ENCODE measurements at places on chromosomes 5 and 9.
A peak's percentile ranks its signal among the peaks of the same experiment; 100 is the strongest.

DNA sequence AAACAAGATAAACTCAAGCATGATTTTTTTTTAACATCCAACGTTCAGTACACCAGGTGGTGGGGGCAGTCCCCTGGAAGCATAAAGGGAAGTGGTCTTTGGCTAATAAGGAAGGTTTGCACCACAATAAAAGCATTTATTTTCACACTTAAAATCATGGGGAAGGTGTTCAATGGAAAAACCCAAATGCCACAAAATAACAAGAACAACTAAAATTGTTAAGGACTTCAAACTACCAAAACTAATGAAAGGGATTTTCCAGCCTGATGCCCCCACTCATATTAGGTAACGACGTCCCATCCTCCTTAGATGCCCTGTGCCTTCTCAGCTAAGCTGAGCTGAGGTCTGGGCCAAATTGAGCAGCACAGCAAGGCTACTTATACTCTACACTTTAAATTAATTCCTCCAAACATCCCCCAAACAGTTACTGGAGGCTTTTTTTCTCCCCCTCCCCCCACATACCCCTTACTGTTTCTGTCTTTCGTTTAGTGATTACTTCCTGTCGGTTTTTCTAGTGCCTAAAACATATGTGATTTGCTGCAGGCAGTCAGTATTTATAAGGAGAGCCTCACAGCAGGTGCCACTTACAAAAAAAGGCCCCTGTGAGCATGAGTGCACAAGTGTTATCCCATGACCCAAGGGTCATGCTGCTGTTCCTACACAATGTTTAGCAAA is 259.7 kb upstream of the ZNF608 start:
- DNase-seq = no peak

- no peak for DNase-seq
Observed at GRCh38 chr9:108525186-108525585, 330.6 kb downstream of the ACTL7B start.

DNA sequence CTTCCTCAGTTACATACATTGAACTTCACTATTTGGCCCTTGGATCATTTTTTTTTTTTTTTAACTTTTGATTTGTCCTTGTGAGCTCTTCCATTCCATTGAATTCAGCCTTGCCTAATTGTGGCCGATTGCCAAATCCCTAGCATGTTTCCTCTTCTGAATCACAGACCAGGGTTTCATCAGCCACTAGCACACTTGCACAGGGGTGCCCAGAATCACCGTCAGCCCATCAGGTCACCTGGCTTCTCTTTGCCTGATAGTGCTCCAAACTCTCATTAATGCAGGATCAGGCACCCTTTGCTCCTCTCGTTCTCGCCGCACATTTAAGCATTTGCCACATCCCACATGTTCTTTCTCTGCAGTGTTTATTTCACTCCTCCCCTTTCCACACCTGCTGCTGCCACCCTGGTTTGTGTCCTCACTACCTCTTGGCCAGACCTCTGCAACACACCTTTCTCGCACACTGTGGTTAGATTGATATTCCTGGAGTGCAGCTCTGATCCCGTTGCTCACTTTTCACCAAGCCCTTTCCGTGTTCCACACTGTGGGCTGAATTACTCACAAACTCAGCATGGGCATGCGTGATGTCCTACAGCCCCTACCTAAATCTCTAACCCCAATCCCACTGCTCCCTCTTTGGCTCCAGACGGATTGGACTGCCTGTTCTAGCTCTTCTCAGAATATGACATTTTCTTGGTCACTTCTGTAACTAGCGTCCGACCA is 9.8 kb downstream of the PIK3R1 start:
- DNase-seq = no peak

GRCh38 chr9:111926421-111926875 is 29.8 kb downstream of the UGCG start:
- DNase-seq = peak; percentile 13

GRCh38 chr5:151051931-151052608 is 28.8 kb downstream of the TNIP1 start:
- DNase-seq = no peak

GRCh38 chr5:21823076-21823574 is 1030.0 kb downstream of the CDH12 start:
- no peak for DNase-seq

GRCh38 chr5:167708449-167708848 is 583.0 kb upstream of the WWC1 start:
- no peak for DNase-seq

GRCh38 chr5:6961123-6961522 is 247.9 kb downstream of the TENT4A start:
- DNase-seq = no peak

- DNase-seq = no peak
Observed at GRCh38 chr5:172150514-172151425, 37.3 kb downstream of the STK10 start.
